ENCODE measurements at places on chromosomes 11 and 22. TPM values are rescaled to one million over a fixed set of nuclear protein-coding genes. Genes with fewer than 3 reads are reported as not detected.

DNA sequence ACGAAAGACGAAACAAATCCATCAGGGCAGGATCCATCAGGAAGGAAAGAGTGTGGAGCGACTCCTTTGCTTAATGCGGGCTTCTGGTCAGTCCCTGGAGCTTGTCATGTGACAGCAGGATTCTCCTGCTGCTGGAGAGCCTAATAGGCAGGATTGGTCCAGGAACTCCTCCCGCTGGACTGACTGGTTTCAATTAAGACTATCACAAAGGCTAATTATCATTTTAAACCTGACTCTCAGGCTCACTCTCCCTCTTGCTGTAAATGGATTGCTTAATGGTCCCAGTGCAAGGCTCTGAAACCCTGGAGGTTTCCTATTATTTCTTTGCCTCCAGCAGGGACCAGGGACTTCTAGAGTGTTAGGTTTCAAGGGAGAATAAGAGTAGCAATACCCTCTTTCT lies 493.8 kb downstream of the NTM start:
- no peak for DNase-seq

DNA sequence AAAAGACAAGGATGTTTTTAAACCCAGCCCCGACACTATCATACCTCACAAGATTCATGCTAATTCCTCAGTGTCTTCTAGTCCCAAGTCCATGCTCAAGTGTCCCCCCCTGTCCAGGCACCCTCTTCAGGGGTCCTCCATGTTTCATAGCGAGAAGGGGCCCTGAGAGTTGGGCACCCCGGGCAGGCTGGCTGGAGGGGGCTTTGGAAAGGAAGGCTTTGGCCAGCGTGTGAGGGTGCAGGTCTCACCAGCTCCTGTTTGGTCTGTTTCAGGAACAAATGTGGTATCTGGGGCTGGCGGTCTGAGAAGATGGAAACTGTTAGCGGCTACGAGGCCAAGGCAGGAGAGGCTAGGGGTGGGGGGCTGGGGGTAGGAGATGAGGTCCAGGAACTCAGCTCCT lies 4.5 kb upstream of the SSH3 start:
- DNase-seq: no peak

OR2AG2 gene
- 0.15 TPM for total RNA-seq

GRCh38 chr11:64015935-64016845 lies 19.5 kb upstream of the FLRT1 start:
- DNase-seq: no peak

APOL4 gene
- total RNA-seq: 0.65 TPM

GRCh38 chr11:91243051-91243450 lies 981.6 kb upstream of the FAT3 start:
- no peak for DNase-seq

All from HT-29 (cell line).